ENCODE measurements at places on chromosomes 2 and 18. TPM values are rescaled to one million over a fixed set of nuclear protein-coding genes. Genes with fewer than 3 reads are reported as not detected.

TBR1 gene
- total RNA-seq: 0.13 TPM

ASAP2 gene
- total RNA-seq: 29.7 TPM

UGT1A10 gene
- not detected for total RNA-seq

ABCB11 gene
- total RNA-seq: 0.18 TPM

UGT1A3 gene
- not detected for total RNA-seq

KIF5C gene
- total RNA-seq: 1.3 TPM

ALPP gene
- not detected for total RNA-seq

DNA sequence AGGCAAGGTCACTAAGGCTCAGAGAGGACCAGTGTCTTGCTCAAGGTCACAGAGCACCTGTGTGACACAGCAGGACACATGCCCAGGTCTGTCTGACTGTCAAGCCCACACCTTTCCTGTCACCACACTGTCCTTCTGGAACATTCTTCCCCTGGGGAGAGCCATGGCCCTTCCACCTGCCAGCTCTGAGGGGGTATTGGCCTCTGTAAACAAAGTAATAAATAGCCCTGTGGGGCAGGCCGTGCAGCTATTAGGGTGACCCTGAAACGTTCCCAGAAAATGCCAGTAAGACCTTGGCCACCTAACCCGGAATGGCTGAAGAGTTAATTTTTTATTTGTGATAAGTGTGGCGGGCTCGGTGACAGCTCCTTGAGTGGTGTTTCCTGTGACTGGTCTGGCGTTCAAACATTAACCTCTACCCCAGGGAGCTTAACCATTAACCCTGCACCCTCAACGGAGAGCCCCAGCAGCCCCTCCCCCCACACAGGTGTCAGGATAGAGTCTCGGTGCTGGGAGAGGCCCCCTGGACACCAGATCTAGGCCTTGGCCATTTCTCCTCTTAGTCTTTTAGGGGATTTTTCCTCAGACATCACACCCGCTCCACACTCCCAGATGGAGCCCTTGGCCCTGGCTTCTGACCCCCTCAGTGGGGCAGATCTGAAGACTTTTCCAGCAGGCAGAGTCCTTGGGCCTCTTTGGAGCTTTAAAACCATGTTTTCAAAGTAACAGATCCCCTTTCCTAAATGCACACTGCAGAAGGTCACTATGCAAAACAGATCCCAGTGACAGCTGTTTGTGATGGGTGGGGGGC lies 36.6 kb downstream of the SCTR start:
- no peak overlapping the region for H3K27ac ChIP-seq
- peaks cover 47% of the 10 kb centered on the region for H3K4me1 ChIP-seq
- DNase-seq: no peak
- no peak overlapping the region for H3K4me3 ChIP-seq
- no peaks in the 10 kb centered on the region for H3K27me3 ChIP-seq

DNA sequence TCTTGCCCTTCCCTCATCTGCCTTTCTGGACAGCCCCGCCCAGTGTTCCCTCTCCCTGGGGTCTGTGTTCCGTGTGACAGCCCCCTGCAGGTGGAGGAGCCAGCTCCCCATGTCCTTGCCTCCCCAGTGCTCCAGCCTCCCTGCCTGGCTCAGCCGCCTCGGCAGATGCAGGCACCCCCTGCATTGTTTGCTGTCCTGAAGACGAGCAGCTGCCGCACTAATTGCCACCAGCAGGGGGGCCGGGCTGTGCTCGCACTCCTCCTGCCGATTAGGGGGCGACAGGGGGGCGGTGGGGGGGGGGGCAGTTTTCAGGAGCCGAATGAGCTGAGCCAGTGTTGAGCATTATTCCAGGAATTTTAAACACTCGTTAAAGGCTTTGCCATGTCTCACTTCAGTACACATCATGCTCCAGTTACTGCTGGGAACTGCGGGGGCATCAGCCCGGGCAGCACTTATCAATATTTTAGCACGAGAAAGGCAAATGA lies 23.3 kb downstream of the SIX3 start:
- no peak for DNase-seq
- H3K27ac ChIP-seq: no peak overlapping the region
- H3K27me3 ChIP-seq: peaks cover 88% of the 10 kb centered on the region

DNA sequence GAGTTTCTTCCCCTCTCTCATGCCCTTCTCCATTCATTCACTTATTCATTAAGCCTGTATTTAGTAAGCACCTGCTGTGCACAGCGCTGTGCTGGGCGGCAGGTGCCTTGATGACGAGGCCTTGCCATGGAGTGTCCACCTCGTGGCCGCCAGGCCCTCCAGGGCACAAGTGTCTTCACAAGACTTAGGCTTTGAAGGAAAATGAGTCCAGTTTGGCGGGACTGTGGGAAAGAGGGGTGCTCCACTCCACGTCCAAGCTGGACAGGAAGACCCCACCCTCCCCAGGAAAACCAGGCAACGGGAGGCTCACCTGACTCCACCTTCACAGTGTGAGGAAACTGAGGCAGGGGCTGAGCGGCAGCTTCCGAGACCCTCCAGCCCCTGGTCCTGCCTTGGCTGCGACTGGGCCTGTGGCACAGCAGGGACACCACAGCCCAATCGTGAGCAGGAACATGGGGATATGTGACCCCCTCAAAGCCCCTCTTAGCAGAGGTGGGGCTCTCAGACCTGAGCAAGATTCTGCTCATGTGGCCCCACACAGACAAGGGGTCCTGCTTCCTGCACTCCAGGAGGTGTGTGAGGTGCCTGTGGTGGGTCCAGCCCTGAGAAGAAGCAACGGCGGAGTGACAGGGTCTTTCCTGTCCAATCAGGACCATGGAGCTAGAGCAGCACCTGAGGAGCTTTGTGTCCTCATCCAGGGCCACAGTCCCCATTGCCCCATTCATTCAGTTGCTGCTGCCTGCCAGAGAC lies 110.3 kb upstream of the ODC1 start:
- H3K27ac ChIP-seq: no peak overlapping the region
- H3K4me1 ChIP-seq: peaks cover 10% of the 10 kb centered on the region
- H3K27me3 ChIP-seq: no peaks in the 10 kb centered on the region
- no peak overlapping the region for H3K4me3 ChIP-seq

DNA sequence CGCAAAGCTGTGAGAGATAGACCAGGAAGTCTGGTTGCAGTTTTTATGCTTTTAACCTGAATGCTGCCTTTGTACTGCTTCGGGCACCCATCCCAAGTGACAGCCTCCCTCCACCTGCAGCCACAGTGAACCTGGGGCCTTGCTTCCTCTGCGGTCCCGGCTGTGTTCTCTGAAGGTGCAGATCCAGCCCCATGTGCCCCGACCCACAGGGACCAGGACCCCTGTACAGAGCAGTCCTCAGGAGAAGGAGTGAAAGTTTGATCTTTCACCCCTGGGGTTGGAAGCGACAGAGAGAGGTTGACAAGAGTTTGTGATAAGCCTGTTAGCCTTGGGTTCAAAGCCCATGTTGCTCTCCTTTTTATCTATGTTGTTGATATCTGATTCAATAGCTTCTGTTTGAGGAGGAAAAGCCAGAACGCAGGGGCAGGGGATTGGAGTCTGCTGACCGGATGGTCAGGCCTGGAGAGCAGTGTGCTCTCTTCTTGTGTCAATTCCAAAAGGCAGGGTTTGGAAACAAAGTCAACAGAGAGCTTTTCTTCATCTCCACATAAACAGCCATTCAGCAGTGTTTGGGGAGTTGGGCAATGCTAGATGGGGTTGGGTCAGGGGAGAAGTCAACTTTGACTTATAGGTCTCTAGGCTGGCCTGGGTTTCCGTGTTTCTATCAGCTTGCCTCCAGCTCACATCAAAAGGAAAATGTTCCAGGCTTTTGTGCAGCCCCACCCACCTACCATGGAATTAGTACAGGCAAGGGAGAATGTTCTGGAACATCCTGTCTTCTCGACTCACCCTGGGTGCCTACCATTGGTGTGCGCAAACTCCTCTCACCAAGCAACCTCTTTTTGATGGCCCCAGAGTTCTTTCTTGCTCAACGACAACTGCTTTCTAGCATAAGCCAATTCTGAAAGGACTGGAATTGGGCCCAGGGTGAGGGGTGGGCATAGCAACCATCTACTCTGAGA lies 214.9 kb downstream of the ALPK2 start:
- DNase-seq: no peak
- no peak overlapping the region for H3K27ac ChIP-seq
- no peak overlapping the region for H3K4me3 ChIP-seq
- H3K4me1 ChIP-seq: peaks cover 11% of the 10 kb centered on the region

DNA sequence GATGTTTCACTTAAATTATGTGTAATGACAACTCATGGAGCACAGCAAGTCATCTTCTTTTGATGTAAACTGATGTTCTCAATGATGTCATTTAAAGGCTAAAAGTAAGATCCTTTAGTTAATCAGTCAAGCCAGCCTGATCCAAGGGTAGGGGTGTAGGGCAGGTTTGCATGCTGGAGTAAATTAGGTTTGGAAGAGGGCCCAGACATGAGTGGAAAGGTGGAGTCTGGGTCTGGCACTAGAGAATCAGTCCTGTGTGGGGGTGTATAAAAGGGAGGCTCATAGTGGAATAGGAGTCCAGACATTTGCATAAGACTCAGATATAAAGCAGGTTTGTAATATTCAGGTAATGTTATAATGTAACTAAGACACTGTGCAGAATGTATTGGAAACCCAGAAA lies 88.8 kb upstream of the NYAP2 start:
- H3K36me3 ChIP-seq: no peaks in the 10 kb centered on the region
- H3K4me1 ChIP-seq: peaks cover 6% of the 10 kb centered on the region
- H3K27me3 ChIP-seq: no peaks in the 10 kb centered on the region

- no peak for DNase-seq
- peaks cover 42% of the 10 kb centered on the region for H3K36me3 ChIP-seq
- no peaks in the 10 kb centered on the region for H3K4me1 ChIP-seq
Observed at GRCh38 chr2:138564586-138565229, 63.1 kb downstream of the SPOPL start.

- DNase-seq: no peak
- H3K4me1 ChIP-seq: peaks cover 17% of the 10 kb centered on the region
- H3K4me3 ChIP-seq: no peak overlapping the region
- H3K27ac ChIP-seq: no peak overlapping the region
- H3K27me3 ChIP-seq: no peaks in the 10 kb centered on the region
Observed at GRCh38 chr2:66334237-66335029, 100.5 kb upstream of the MEIS1 start.

GRCh38 chr18:55699233-55699765 lies 111.3 kb upstream of the TCF4 start:
- H3K27me3 ChIP-seq: no peaks in the 10 kb centered on the region
- H3K4me3 ChIP-seq: no peak overlapping the region
- no peak overlapping the region for H3K27ac ChIP-seq
- peaks cover 8% of the 10 kb centered on the region for H3K36me3 ChIP-seq
- peaks cover 3% of the 10 kb centered on the region for H3K4me1 ChIP-seq
- DNase-seq: no peak

DNA sequence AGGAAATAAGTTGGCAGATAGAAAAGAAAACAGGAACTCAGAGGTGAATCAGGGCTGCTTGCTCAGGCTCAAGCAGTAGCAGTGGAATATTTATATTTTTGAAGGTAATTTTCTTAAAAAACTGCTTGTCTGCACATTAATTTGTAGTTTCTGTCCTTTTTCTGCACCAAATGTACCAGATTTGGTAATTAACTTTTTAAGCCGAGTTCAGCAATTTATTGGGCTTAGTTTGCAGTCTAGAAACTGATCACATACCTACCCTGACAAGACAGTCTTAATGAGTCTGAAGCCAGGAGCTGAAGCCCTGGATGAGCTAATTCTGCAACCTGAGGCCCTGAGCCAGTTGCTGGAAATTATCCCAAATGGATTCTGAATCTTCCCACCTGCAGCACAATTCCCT lies 647.0 kb downstream of the TDRD15 start:
- H3K36me3 ChIP-seq: no peaks in the 10 kb centered on the region
- no peak for DNase-seq
- no peak overlapping the region for H3K27ac ChIP-seq
- H3K4me1 ChIP-seq: peaks cover 11% of the 10 kb centered on the region
- no peak overlapping the region for H3K4me3 ChIP-seq

DNA sequence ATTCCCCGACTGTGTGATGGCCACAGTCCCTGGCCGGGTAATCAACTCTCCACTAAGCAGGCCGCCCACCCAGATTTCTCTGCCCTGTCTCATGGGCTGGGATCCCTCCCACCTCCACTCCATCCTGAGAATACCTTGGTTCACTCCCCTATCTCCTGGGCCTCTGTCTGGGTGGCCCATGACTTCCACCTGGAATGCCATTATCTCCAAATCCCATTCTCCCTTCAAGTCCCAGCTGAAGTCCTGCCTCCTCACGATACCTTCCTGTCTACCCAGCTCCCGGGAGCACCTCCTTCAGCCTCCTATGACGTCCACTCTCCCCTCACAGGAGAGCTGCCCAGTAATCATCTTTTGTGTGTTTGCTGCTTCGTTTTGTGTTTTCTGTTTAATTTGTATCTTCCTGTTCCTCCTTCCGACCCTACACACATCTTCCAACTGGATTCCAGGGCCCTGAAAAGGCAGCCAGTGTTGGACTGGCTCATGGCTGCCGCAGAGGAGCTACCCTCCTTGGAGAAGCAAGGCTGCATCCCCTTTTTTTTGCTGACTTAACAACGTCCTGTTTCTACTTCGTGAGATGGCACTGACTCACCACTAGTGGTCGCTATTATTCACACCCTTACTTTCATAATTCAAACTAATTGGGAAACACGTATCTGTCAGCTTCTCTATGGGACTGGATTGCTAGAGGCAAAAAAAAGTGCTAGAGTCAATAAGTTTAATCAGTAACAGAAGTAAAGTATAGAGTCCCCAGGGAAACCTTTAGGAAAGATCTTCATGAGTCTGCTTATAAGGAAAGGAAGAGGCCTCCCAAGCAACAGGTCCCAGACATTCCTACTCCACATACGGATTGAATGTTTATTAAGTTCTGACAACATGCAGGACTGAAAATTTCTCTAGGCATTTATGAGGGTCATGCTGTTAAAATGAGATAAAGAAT lies 171.9 kb upstream of the GATA6 start:
- no peaks in the 10 kb centered on the region for H3K36me3 ChIP-seq
- H3K4me3 ChIP-seq: no peak overlapping the region
- peaks cover 19% of the 10 kb centered on the region for H3K4me1 ChIP-seq
- peak overlapping the region; percentile 31 for H3K27ac ChIP-seq

GRCh38 chr2:148885209-148885608 lies 10.2 kb downstream of the KIF5C start:
- H3K27me3 ChIP-seq: peaks cover 62% of the 10 kb centered on the region
- no peak for DNase-seq
- H3K4me1 ChIP-seq: peaks cover 13% of the 10 kb centered on the region
- H3K4me3 ChIP-seq: no peak overlapping the region
- H3K27ac ChIP-seq: no peak overlapping the region
- H3K36me3 ChIP-seq: peaks cover 4% of the 10 kb centered on the region

- DNase-seq: no peak
- no peak overlapping the region for H3K4me3 ChIP-seq
- no peaks in the 10 kb centered on the region for H3K36me3 ChIP-seq
Observed at GRCh38 chr18:59929621-59930295, 30.0 kb downstream of the PMAIP1 start.

GRCh38 chr2:100891906-100892642 lies 72.1 kb downstream of the NPAS2 start:
- H3K4me1 ChIP-seq: no peaks in the 10 kb centered on the region
- no peak overlapping the region for H3K4me3 ChIP-seq
- H3K36me3 ChIP-seq: no peaks in the 10 kb centered on the region
- H3K27ac ChIP-seq: no peak overlapping the region
- no peak for DNase-seq

- no peaks in the 10 kb centered on the region for H3K27me3 ChIP-seq
- DNase-seq: no peak
- no peak overlapping the region for H3K27ac ChIP-seq
- no peak overlapping the region for H3K4me3 ChIP-seq
Observed at GRCh38 chr2:134289225-134289624, 35.4 kb downstream of the MGAT5 start.

Data from mesothelial cell of epicardium (in vitro differentiated cells).